ENCODE measurements at places on chromosomes 2 and 18. TPM values are rescaled to one million over a fixed set of nuclear protein-coding genes. Genes with fewer than 3 reads are reported as not detected.

Gene USP40
- 40.2 TPM for total RNA-seq

Gene RAB17
- total RNA-seq = 0.54 TPM

- DNase-seq = no peak
Measured at GRCh38 chr2:192390401-192390800, 195.7 kb upstream of the TMEFF2 start.

- peak; percentile 5 for DNase-seq
Measured at GRCh38 chr2:225354281-225354774, 45.2 kb upstream of the NYAP2 start.

- peak; percentile 96 for DNase-seq
Measured at GRCh38 chr2:201696151-201696659, 2.2 kb downstream of the MPP4 start.

- DNase-seq = no peak
Measured at GRCh38 chr2:109231996-109232705, 103.1 kb downstream of the SH3RF3 start.
